Stimulated activated CD4-positive, alpha-beta T cell treated with anti-CD3 and anti-CD28 coated beads, Interleukin-1b, Interleukin-23, amount 100 ng/mL, for 4 hours (primary cell): ENCODE measurements at places on chromosomes 4 and X.

GRCh38 chr4:27005905-27006590 lies 145.4 kb downstream of the STIM2 start:
- DNase-seq: no peak

- no peak for DNase-seq
Measured at GRCh38 chr4:8315435-8316250, 46.1 kb downstream of the HTRA3 start.

DNA sequence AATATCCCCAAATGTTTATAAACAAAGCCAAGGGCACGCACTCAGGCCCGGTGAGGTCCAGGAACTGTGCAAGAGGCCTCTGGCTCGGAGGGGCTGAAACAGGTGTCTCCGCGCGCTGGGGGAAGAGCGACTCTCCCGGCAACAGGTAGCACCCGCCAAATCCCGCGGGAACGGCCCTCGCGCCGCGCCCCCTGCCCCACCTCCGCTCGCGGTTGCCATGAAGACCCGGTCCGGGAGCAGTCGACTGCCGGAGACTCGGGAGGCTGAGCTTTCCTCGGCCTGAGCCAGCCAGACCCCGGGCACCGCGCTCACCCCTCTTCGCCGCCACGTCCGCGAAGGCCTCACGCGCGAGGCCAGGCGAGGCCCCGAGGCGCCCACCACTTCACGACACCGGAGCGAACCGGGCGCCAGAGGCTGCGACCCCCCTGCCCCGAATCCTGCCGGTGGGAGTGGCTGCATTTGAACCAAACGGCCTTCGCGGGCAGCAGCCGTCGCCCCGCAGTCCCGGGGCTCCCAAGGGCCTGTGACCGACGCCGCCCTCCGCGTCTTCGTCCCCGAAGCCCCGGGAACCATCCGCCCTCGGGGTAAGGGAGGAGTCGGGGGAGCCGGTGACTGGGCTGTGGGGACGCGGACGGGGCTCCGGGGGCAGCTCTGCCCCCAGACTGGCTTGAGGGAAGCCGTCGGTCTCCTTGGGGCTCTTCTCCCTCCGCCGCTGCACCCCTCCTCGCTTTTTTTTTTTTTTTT lies at the start of gene NSUN7:
Gene NSUN7, plus strand, starts transcription at position 239 of the 744 bp plus-strand sequence. CDS start 739 bp downstream, outside the sequence.
- DNase-seq: peak; percentile 8

GRCh38 chr4:20302336-20302735 lies 50.6 kb downstream of the SLIT2 start:
- no peak for DNase-seq

DNA sequence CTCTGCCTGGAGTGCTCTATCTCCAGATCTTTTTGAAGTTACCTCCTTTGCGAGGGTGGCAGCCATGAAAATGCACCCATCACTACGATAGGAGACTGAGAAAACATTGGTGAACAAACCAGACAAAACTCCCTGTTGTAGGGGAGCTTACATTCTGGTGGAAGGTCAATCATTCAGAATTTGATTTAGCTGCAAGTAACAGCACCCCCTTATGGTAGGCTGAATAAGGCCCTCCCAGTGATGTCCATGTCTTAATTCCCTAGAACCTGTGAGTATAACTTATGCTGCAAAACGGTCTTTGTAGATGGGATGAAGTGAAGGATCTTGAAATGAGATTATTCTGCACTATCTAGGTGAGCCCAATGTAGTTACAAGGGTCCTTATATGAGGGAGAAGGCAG lies 5.6 kb upstream of the TEC start:
- no peak for DNase-seq

DNA sequence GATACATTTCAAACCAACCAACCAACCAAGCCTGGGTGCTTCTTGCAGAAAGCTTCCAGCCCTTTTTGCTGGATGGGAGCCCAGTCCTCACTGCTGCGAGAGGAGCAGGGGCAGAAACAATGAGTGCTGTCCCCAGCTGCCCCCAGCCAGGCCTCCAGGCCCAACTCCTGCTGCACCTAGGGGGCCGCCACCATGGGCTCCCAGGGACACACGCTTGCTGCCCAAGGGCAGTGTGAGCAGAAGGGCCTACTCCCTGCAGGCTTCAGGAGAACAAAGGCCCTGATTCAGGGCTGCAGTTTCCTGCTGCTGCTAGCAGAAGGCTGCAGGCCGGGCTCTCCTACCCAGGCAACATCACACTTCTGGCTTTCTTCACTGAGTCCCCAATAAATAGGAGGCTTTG lies 37.7 kb upstream of the ENPP6 start:
- DNase-seq: no peak
